ENCODE measurements at places on chromosomes 13 and 19. TPM values are rescaled to one million over a fixed set of nuclear protein-coding genes. Genes with fewer than 3 reads are reported as not detected.

The YJEFN3 gene
- total RNA-seq: 2.4 TPM

The POU4F1 gene
- 1.1 TPM for total RNA-seq

The CXCL17 gene
- total RNA-seq: not detected

The CD79A gene
- not detected for total RNA-seq

The TEX101 gene
- total RNA-seq: not detected

The SLITRK1 gene
- not detected for total RNA-seq

The NTN5 gene
- not detected for total RNA-seq

The MEIOSIN gene
- total RNA-seq: not detected

The CABP5 gene
- not detected for total RNA-seq

The PTH2 gene
- total RNA-seq: not detected

The LIG4 gene
- total RNA-seq: 9.2 TPM
